ENCODE measurements at places on chromosomes 2 and 18. TPM values are rescaled to one million over a fixed set of nuclear protein-coding genes. Genes with fewer than 3 reads are reported as not detected.

The ANXA4 gene
- 66.6 TPM for total RNA-seq

The CAVIN2 gene
- total RNA-seq: not detected

The POTEI gene
- not detected for total RNA-seq

The SERPINB10 gene
- not detected for total RNA-seq

The CCBE1 gene
- not detected for total RNA-seq

The RAPGEF4 gene
- total RNA-seq: not detected

The PNO1 gene
- 10.5 TPM for total RNA-seq

The PROC gene
- 0.30 TPM for total RNA-seq

The TCF23 gene
- total RNA-seq: not detected

The PDE1A gene
- total RNA-seq: not detected

The PTPN4 gene
- 76.4 TPM for total RNA-seq

The RAB11FIP5 gene
- 1.1 TPM for total RNA-seq

The NTSR2 gene
- not detected for total RNA-seq

The CDH19 gene
- total RNA-seq: not detected

The LRRC30 gene
- total RNA-seq: not detected

The SLC35F6 gene
- 16.3 TPM for total RNA-seq

The STAMBP gene
- total RNA-seq: 58.8 TPM

The DSC2 gene
- total RNA-seq: not detected

The PLEKHH2 gene
- total RNA-seq: 0.54 TPM

The LOXHD1 gene
- 0.06 TPM for total RNA-seq

The DCDC2C gene
- not detected for total RNA-seq

The ERMN gene
- 3.7 TPM for total RNA-seq

The CDK5R2 gene
- not detected for total RNA-seq

The DUSP2 gene
- total RNA-seq: 53.6 TPM

The CROCC2 gene
- not detected for total RNA-seq

The EFR3B gene
- 0.23 TPM for total RNA-seq

All from activated CD8-positive, alpha-beta memory T cell treated with anti-CD3 and anti-CD28 coated beads, Interleukin-2, amount 10 ng/mL, durations not matched to agents 7 days and 5 days (primary cell).